ENCODE measurements at places on chromosomes 7 and 10.
A peak's percentile ranks its signal among the peaks of the same experiment; 100 is the strongest.

- no peak for DNase-seq
These were observed 88.0 kb downstream of the MDFIC start for GRCh38 chr7:115009736-115010440.

DNA sequence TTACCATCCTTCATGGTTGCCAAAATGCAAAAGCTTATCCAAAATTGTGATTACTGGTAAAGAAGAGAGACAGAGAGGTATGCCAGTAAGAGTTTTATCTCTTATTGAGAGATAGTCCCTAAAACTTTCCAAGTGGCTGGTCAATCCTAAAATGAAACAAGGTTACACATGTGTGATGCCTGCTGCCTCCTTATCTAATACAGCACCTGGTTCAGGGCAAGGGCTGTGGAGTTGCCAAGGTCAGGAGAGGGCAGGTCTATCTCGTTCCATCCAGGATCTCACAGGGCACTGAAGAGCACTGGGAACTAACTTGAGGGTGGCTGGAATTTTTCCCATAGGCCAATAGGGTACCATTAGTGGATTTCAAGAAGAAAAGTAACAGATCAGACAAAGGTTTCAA lies 18.3 kb downstream of the VOPP1 start:
- no peak for DNase-seq

GRCh38 chr10:133052076-133052475 lies 35.6 kb upstream of the ADGRA1 start:
- no peak for DNase-seq

- DNase-seq: no peak
These were observed 24.6 kb upstream of the BHLHA15 start for GRCh38 chr7:98186452-98187137.

- no peak for DNase-seq
These were observed 54.1 kb downstream of the AGMO start for GRCh38 chr7:15507708-15508107.

DNA sequence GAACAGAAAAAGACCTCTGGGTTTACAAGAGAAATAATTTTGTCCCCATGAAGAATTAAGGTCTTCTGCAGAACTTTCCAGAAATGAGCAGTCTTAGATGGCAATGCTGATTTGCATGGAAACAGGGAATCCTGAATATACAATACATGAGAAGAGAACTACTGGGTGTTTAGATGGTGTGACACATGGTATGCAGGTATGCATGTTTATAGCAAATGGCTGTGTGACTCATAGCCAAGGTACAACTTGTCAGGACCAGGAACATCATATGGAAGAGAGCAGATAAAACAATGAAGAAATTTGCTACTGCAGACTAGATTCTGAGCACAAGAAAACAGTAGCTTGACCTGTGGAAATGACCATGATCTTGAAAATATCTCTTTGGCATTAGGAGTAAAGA lies 907.8 kb downstream of the GATA3 start:
- no peak for DNase-seq

GRCh38 chr10:119439922-119440321 lies 102.6 kb downstream of the RGS10 start:
- no peak for DNase-seq

DNA sequence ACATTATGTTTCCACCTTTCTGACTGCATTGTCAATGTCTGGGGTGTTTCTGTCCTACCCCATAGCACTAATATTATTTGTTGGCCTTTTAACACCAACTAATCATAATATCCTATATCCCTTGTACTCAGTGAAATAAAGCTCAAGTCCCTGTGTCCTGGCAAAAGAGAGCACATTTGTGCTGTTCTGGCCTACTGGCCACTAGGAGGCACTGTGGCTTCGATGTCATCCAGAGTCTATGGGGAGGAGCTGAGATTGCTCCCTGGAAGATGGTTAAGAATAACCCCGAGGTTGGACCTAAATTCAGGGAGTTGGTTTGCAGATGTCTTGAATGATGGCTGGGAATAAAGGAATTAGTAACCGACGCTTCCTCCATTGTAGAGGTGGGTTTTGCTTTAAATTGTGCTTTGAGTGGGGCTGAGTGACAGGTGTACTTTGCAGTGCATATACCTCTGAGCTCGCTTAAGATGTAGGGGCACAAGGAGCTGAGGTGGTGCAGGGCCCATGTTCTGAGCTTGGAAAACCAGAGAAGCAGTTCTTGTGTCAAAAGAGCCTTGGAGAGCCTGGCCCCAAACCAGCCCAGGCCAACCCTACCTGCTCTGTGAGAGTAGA lies 191.2 kb upstream of the PRSS1 start:
- DNase-seq: peak; percentile 65

DNA sequence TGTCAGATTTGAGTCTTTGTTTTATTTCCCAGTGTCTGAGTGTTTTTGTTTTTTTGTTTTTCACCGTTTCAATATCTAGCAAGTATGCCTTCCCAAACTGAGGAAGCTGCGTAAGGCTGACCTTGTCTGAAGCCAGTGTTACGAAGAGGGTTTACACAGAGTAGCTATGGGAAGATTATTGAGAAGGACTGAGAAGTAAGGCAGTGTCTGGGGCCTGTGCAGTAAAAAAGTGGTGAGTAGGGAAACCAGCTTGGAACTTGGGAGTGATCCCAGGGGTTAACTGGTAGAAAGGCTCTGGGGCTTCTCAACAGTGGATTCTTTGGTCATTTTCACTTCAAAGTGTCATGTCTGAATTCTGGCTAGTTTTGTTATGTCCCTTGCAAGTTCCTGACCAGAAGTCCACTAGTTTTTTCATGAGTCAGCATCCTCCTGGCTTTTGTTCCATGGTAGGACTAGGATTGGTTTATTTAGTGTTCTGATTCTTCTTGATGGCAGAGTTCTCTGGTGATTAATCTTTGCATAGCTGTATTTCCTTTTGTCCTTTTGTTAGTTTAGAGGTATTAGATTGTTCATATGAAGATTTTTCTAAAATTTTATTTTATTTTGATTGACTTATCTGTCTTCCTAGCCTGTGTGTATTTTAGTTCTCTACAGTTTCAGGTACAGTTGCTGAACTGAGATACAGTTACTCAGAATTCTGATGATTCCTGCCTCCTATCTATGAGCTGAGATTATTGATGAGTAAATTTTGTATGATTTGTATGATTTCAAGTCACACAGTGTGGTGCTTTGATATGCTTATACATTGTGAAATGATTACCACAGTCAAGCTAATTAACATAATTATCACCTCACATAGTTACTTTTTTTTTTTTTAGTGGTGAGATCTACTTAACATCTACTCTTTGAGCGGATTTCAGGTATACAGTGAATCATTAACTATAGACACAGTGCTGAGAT lies 19.0 kb downstream of the GARS1 start:
- DNase-seq: no peak

- DNase-seq: peak; percentile 41
These were observed 14.8 kb downstream of the ZSCAN25 start for GRCh38 chr7:99631295-99632109.

- no peak for DNase-seq
These were observed 306.8 kb downstream of the WDR11 start for GRCh38 chr10:121157998-121158397.

DNA sequence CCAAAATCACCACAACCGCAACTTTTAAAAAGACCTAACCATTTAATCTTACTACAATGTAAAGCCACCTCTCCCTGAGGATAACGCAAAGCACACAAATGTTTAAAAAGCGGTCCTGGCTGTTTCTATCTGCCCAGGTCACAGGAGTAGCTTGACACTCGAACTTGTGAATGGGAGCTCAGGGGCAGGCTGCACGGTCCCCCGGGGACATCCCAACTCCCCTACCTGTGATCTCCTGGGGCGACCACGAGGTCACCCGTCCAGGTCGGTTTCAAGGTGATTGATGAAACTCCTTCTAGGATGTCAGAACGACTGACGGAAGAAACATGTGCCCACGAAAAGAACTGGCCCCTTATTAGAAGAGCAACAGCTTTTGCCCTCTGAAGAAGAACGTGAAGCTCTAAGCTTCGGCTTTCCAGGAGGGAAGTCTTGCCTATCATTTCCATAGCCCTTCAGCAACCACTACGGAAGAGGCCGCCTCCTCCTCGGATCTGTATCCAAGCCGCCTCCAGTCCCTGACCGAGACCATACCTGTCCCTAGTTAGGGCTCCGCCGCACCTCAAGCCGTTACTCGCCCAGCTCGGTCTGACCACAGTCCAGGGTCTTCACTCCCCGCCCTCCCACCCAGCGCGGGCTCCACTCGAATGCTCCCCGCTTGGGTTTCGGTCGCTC lies 459 bp downstream of the CYCS start:
- DNase-seq: peak; percentile 21

- no peak for DNase-seq
These were observed 4.4 kb upstream of the RAPGEF5 start for GRCh38 chr7:22361320-22361719.

GRCh38 chr7:151351027-151351426 lies 9.4 kb downstream of the NUB1 start:
- DNase-seq: peak; percentile 66

DNA sequence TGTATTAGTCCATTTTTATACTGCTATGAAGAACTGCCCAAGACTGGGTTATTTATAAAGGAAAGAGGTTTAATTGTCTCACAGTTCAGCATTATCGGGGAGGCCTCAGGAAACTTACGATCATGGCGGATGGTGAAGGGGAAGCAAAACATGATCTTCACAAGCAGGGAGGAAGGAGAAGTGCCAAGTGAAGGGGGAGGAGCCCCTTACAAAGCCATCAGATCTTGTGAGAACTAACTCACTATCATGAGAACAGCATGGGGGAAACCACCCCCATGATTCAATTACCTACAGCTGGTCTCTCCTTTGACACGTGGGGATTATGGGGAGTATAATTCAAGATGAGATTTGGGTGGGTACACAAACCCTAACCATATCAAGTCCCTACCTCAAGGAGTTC lies 85.4 kb downstream of the JAZF1 start:
- DNase-seq: no peak

DNA sequence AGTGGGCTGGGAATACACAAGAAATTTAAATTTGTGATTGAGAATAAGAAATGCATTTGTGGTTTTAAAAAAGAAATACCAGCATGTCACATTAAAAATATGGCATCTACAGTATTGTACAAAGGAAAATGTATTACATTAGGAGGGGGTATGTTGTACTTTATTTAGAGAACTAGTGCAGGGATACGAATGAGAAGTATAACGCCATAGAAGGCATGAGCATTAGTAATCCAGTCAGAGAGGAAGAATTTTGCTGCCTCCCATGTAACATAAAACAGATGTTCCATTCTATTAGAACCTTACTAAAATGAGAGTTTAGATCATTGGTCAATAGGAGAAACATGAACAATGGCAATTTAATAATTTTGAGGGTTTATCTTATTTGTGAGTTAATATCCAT lies 182.2 kb downstream of the ADK start:
- no peak for DNase-seq

- no peak for DNase-seq
These were observed 155.5 kb downstream of the RNF216 start for GRCh38 chr7:5625938-5626337.

- peak; percentile 75 for DNase-seq
These were observed 89.4 kb downstream of the SH3PXD2A start for GRCh38 chr10:103765981-103766380.

GRCh38 chr7:131071786-131072504 lies 255.7 kb upstream of the MKLN1 start:
- DNase-seq: no peak

GRCh38 chr10:111076682-111077478 lies at the start of gene ADRA2A:
TSS of gene ADRA2A (plus strand) at chr10:111077029. CDS start at chr10:111077997, 968 bp downstream.
- peak; percentile 32 for DNase-seq

GRCh38 chr7:39399458-39399857 lies 166.7 kb upstream of the YAE1 start:
- DNase-seq: no peak

DNA sequence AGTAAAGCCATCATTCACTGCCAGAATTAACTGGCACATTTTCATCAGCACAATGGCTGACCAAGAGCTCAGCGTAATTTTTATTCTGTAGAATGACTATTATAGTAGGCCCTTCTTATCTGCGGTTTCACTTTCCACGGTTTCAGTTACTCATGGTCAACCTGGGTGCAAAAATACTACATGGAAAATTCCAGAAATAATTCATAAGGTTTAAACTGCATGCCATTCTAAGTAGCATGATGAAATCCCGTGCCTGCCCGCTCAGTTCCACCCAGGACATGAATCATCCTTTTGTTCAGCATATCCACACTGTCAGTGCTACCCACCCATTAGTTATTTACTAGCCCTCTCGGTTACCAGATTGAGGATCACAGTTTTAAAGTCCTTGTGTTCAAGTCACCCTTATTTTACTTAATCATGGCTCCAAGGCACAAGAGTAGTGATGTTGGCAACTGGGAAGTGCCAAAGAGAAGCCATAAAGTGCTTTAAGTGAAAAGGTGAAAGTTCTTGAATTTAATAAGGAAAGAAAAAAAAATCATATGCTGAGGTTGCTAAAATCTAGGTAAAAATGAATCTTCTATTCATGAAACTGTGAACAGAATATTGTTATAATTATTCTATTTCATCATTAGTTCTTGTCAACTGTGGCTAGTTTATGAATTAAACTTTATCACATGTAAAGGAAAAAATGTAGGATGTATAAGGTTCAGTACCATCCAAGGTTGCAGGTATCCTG lies 204.9 kb downstream of the DOCK4 start:
- DNase-seq: no peak

- no peak for DNase-seq
These were observed 18.0 kb downstream of the UPP1 start for GRCh38 chr7:48106906-48107659.

GRCh38 chr7:33776788-33777187 lies 128.6 kb upstream of the BMPER start:
- DNase-seq: no peak

DNA sequence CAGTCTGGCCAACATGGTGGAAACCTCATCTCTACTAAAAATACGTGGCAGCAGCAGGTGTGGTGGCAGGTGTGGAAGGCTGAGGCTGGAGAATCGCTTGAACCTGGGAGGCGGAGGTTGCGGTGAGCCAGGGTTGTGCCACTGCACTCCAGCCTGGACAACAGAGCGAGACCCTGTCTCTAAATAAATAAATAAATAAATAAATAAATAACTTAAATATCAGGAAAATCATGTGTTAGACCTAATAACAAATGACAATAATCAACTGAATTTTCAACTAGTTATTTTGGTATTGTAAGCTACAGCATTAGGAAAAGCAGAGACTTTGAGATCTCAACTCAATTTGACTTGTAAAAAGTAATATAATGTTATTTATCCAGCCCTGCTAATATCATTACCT lies 9.2 kb downstream of the HERPUD2 start:
- DNase-seq: no peak

GRCh38 chr10:82609845-82610244 lies 734.9 kb downstream of the NRG3 start:
- DNase-seq: no peak

DNA sequence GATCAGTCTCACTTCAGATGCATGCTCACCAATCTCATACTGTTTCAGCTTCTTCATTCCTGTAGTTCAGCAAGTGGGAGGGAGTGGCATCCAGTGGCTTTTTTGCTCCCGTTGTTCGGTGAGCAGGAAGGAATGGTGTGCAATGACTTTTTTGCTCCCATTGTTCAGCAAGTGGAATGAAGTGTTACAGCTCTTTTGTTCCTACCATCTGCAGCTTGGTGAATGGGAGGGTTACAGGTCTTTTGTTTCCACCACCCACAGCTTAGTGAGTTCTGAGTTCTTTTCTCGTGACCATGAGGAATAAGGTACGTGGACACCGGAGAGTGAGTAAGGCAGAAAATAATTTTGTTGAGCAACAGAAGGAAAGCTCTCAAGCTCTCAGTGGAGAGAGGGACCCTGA lies 363.6 kb downstream of the ATRNL1 start:
- DNase-seq: no peak

- DNase-seq: no peak
These were observed 2.8 kb downstream of the ARL4A start for GRCh38 chr7:12690041-12690878.

Data from activated CD4-positive, alpha-beta T cell treated with anti-CD3 and anti-CD28 coated beads, Interleukin-2, amount 50 U/mL, for 48 hours (primary cell).